ENCODE measurements at places on chromosomes 16 and 17.

DNA sequence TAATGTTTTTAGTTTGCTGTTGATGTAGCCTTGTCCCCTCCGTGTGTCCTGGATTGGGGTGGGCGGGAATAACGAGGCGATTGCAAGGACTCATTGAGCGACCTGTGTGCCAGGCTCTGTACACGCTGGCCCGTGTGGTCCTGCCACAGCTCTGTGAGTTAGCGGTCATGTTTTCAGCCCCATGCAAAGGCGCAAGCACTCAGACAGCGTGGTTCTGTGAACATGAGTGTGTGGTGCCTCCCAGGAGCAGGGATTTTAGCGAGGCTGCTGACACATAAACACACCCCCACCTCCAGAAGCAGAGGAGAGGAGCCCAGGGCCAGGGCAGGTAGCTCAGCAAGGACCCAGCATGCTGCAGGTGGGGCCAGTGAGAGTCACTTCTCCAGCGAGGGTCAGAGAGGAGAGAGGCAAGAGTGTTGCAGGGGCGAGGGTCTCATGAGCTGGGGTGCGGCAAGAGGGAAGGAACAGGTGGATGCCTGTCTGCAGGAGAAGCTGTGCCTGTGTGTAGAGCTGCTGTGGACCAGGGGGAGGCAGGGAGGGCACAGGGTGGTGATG lies 115.3 kb downstream of the OR1D5 start:
- DNase-seq: no peak

DNA sequence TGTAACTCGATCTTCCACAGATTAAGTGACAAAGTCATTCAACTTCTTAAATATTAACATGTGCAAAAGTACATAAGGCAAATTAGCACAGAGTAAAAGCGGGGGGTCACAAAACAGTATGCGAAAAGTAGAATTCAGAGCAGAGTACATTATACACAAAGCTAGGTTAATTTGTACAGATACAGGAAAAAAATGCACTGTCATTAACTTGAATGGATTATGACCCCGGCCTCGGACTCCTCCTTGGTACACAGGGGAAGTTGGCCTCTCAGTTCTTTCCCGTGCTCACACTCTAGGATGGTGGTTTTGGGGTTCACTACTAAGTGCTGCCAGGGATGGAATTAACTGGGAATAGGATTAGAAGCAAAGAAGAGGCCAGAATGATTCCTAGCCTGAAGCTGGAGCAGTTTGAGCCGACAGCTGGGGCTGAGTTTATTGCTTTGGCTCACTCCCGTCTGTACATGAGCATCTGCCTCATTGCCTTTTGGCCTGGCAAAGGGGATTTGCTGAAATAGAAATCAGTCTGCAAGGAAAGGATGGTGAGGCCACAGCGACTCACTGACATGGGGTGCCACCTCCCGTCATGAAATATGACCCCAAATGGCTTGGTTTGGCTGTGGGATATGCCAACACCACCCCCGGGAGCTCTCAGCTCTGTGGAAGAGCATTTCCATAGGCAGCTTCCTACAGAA lies 23.6 kb downstream of the NTN1 start:
- DNase-seq: no peak

GRCh38 chr17:74251569-74251968 lies 22.5 kb upstream of the DNAI2 start:
- DNase-seq: no peak

DNA sequence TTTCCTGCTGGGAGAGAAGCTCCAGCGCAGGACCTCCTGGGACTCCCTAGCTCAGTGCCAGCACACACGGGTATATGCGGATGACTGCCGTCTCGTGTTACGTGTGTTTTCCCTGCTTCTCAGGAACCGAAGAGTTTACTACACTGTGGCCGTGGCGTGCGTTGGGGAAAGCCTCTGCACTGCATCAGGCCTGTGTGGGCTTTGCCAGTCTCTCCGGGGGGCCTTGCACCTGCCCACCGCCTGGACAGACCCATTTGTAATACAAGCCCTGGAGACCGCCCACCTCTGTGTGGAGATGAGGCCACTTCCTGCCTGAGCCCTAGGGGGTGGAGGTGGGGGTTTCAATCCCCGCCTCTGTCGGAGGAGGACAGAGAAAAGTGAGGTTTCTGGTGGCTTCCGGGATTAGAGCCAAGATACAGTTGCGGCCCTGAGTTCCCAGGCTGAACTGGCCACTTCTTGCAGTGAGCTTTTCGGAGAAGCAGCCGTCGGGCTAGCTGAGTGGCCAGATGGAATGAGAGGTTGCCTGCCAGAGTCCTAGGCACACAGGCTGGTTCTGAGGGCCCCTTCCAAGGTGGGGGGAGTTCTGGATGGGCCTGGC lies 43.4 kb upstream of the GSE1 start:
- DNase-seq: no peak

GRCh38 chr17:20944014-20944865 lies 98.6 kb downstream of the USP22 start:
- no peak for DNase-seq

GRCh38 chr17:5837055-5837491 lies 233.1 kb upstream of the WSCD1 start:
- no peak for DNase-seq

DNA sequence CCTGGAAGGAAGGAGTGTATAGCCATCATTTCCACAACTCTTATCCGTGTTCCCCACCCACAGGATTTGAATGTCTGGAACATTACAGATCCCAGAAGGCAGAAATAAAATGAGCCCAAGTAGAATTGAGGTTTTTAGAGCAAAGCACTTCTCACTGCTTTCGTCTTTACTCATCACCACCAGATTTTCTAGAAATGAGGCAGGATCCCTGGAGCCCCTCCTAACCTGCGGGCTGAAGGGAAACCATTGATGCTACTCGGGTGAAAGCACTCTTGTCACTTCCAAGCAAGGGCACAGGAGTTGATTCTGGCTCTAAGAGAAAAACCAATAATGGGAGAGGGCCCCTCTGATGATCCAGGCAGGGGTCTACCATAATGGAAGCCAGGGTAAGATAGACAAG lies 2.8 kb upstream of the ALDOC start:
- DNase-seq: no peak

DNA sequence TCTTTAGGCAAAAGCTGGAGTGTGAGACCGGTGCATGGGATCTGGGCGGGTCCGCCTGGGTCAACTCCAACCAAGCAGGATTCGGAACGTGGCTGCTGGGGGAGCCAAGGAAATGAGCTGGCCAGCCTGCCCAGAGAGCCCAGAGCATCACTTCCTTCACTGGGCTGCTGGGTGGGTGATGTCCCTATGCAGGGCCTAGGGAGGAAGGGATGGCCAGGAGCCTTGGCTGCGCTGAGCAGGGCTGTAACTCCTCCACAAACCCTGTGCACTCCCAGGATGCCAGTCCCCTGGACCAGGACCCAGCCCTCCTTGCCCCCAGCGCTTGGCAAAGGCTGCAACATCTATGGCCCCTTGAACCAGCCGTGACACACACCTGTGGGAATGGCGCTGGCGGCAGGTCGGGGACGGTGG lies 138.4 kb downstream of the RAB11FIP4 start:
- DNase-seq: no peak

DNA sequence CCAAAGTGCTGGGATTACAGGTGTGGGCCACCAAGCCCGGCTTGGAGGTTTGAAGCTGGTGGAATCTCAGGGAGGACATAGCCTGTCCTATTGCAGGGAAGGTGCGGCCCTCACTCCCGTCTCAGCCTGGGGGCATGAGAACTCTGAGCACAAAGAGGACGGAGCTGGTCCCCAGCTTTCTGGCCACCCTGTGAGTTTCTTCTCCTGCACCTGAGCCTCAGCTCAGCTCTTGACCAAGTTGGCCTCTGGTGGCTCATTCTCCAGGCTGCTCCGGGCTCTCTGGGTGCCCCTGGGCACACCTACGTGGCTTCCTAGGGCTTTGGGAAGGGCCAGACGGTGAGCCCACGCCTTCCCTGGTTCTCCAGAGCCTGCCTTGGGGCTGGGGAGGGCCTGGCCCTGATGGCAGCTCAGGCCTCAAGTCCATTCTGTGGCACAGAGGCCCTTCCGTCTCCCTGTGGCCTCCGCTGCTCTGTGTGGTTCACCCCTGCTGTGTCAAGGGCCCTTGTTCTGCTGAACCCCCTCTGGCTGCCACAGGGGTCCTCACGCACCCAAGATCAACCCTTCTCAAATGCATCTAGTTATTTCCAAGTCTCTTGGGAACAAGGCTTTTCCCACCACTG lies 6.9 kb upstream of the FASN start:
- no peak for DNase-seq

DNA sequence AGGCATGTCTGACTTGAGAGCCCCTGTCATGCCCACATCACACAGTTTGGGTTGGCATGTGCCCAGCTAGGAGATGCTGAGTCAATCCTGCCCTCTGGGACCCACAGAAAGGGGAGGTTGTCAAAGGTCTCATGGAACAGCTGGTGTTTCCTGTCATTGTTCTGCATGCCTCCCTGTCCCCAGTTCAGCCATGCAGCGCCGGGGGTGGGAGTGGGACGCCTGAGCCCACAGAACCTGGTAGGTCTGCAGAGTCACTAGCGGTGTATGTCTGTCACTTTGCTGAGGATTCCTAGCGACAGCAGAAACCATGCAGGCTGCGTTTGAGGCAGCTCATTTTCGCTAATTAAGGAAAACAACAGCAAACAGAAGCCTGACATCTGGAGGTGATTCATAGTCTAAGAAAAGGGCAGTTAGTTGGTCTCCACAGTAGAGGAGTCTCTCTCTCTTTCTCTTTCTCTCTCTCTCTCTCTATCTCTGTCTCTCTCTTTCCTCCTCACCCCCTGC lies 19.6 kb upstream of the CCL1 start:
- DNase-seq: no peak

DNA sequence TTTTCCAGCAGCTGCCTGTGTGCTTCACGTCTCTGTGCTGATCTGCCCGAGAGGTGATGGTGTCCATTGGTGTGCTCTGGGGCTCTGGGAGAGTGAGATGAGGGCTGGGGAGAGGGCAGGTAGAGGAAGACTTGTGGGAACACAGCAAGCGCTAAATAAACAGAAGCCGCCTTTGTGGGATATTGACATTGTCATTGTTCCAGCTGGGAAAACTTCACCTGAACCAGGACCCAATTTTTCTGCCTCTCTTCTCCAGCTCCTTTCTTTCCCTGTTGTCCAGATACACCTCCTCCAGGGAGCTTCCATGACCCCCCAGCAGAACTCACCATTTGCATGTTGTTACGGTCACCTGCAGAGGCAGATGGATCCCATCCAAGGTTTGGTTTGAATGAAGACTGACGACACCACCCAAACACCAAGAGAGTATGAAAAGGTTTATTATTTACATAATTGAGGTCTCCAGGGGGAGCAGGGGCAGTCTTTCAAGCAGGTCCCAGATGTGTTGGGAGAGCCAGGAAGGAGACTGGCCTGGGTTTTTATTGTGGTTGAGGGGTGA lies 3.6 kb upstream of the ITGA3 start:
- peak; percentile 60 for DNase-seq

DNA sequence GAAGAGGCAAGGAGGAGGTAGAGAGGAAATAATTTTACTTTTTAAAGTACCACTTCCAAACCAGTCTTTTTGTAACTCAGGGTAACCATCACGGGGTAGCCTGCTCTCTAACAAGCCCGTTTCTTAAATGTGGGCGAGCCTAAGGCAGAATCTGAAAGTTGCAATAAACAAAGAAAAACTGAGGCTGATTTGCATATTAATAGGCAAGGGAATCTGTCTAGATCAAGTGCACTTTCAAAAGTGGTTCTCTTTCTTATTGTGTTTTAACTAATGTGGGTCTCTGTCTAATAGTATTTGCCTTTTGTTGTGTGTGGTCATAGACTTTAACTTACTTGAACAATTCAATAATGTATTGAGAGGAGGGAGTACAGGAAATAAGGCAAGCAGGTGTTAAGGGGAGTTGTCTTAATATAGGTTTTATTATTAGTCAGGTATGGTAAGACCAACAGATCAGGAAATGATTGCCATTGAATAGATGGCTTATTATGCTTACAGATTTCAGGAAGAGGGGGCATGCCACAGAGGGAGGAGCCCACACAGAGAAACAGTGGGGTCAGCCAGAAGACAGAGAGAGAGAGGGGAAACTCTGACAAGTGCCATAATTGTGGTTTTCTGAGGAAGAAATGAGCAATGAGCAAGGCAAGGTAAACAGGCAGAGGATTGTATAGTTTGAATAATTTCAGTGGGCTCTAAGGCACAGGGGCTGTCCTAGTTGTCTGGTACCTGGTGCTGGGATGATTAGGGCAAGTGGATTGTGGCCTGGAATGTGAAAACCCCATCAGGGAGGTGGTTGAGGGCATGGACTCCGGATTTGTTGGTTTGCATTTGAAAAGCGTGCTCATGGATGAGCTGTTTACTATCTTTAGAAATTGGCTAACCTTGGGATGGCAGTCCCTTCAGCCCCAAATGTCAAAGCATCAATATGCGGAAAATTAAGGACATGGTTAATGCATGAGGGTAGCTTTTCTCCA lies 237.2 kb downstream of the TOX3 start:
- DNase-seq: no peak

- DNase-seq: no peak
Observed at GRCh38 chr17:59335685-59336084, 4.2 kb downstream of the YPEL2 start.

DNA sequence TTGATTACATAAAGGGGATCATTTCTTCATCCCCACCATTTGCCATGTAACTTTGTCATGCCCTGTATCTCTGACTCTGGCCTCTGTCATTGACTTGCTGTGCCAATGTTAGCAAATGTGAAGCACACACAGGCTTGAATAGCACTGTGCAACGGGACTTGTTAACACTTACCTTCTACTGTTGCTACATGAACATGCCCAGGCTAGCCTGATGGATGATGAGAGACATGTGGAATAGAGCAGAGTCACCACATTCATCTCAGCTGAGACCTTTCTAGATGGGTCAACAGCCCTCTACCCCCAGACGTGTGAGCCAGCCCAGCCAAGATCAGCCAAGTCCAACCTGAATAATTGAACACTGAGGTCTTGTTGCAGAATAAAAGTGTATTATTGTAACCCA lies 162.1 kb upstream of the SALL1 start:
- DNase-seq: no peak

Measured in NCI-H1436 treated with DMSO at 0.1 percent for 48 hours (cell line).